NCI-H1694 treated with DMSO at 0.1 percent for 48 hours (cell line): ENCODE measurements at places on chromosomes 16 and 17.

DNA sequence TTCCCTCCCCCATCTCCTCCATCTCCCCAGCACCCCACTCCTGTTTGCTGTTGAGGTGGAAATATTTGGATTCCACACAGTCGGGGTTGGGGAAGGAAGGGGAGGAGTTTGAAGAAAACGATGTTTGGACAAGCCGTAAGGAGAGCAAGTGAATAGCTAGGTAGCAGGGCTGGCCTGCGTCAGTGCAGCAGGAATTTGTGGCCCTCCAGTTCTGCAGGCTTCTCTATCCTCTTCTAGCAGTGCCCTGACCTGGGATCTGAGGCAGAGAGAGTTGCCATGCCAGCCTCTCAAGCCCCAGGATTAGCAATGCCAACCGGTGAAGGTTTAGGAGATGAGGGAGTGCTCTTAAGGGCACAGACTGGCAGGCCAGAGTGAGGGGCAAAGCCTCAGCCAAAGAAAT is 12.5 kb downstream of the TLCD2 start:
- DNase-seq = no peak

DNA sequence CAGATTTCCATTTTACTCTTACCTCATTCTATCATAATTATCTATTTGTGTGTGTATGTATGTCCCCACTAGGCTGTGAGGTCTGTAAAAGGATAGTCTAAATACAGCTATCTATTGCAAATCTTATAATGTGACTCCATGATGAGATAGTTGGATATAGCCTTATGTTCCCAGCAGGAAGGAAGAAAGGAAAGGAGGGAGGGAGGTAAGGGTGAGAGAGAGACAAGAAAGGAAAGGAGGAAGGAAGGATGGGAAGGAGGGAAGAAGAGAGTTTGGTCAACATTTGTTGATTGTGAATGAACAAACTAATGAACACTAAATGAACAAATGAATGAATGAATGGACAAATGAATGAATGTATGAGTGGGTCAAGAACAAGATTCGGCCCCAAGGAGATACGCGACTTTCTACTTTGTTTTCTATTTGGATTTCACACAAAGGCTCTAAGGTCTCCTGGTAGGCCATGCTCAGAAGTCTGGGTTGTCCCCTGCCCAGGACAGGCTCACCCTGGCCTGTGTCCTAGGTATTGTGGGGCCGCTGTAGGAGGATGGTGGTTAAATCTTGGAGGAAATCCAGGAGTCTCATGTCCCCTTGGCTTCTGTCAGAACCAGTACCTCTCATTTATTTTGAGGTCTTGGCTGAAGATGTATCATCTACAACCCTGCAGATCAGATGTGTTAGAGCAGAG is 195.2 kb downstream of the WWOX start:
- DNase-seq = no peak

- peak; percentile 42 for DNase-seq
Observed at GRCh38 chr16:67641779-67642708, 2.9 kb upstream of the CARMIL2 start.

GRCh38 chr16:324451-325334 is 27.8 kb downstream of the AXIN1 start:
- no peak for DNase-seq

DNA sequence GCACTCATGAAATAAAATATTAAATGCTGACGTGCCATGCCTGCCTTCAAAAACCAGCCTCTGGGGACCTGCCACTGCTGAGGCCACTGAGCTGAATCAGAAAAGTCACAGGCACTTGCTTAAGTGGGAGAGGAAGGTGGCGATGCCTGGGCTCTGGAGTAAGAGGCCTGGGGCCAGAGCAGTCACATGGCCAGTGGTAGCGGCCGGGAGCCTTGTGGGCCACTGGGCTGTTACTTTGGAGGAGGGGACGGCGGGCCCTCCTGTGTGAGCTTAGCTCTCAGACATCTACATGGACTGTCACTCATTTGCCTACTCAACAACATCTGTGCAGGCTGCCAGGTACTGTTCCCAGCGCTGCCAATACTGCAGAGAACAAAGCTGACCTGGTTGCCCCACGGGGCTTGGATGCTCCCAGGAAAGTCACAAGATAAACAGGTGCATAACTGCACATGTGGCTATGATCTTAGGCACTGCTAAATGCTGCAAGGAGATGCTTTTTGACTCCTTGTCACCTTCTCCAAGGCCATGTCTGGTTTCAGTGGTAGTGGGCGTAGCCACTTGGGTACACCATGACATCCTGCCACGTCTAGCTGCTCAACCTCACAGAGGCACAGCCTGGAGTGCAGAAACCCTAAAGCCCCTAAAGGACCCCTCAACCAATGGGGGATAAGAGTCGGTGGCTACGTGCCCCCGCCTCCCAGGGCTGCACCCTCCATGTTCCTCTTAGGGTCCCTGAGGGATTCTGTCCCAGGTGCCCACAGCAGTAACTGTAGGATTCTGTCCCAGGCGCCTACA is 11.6 kb downstream of the COTL1 start:
- DNase-seq = no peak

DNA sequence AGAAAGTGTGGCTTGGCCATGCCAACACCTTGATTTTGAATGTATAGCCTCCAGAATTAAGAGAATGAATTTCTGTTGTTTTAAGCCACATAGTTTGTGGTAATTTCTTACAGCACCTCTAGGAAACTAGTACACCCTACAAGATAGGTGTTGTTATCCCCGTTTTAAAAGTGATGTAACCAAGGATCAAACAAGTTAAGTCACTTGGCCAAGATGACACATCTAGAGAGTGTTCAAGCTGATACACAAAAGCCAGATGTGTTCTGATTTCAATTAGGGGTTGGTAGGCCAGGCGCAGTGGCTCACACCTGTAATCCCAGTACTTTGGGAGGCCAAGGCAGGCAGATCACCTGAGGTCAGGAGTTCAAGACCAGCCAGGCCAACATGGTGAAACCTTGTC is 396.5 kb upstream of the SOX9 start:
- DNase-seq = no peak

GRCh38 chr17:15157051-15157450 is 108.1 kb downstream of the PMP22 start:
- no peak for DNase-seq

- no peak for DNase-seq
Observed at GRCh38 chr16:89712274-89712781, 8.4 kb downstream of the VPS9D1 start.

DNA sequence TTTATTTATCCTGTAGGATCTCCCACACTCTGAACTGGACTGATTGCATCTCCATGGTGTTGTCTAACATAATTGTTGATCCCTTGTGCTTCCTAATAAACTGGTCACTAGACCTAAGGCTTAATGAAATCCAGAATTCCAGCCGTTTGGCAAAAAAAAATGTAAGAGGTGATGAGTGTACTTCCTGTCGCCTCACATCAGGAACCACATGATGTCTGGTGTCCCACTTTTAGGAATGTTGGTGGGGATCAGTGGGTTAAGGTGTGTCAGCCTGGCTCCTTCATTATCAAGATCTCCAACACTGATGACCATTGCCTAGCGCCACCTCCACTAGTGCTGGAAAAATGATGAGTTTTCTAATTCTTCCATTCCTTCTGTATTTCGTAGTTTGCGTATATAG is 18.6 kb upstream of the LONP2 start:
- no peak for DNase-seq

DNA sequence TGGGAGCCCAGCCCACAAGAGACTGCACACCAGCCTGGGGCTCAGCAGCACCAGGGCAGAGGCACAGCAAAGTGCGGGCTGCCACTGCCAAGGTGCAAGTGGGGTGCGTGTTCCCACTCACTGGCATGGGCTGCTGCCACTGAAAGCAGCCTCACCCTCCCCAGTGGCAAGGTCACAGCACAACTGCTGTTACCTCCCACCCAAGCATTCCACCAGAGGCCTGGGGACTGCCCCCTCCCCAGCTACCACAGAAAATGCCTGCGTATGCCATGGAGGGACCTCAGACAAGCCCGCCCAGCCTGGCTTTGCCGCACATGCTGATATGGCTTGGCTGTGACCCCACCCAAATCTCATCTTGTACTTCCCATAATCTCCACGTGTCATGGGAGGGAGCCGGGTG is 33.1 kb downstream of the MEAK7 start:
- DNase-seq = no peak

GRCh38 chr17:49779739-49780231 is 8.7 kb upstream of the KAT7 start:
- peak; percentile 60 for DNase-seq

GRCh38 chr16:86681031-86681756 is 102.8 kb downstream of the FOXL1 start:
- no peak for DNase-seq

DNA sequence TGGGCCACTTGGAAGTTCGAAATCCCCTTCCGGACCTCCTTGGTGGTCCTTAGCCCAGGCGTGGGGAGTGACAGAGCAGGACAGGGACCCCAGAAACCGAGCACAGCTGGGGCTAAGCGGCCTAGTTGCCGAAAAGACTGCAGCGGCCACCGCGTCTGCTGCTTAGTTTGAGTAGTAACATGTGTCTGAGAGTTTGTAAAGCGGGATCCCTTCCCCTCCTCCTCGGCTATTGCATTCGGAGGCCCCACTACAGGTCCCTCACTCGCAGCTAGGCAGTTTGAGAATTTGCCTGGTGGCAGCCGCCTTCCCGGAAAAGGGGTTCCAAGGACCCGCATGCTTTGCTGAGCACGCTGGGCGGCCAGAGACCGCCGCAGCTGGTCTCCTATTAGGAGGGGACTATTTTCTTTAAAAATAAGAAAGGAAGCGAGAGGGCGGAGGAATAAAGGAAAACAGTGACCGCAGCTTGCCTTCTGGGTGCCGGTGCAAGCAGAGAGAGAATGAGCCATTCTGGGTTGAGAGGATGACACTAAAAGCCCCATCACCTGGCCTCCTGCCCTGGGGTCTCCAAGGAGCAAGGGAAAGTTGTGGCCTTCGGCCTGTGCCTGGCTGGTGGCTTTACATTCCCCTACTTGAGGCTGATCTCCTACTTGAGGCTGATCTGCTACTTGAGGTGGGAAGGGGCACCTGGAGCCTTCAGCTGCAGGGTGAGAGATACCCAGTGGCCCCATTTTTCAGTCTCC is 1.1 kb upstream of the HOXB5 start:
- no peak for DNase-seq

DNA sequence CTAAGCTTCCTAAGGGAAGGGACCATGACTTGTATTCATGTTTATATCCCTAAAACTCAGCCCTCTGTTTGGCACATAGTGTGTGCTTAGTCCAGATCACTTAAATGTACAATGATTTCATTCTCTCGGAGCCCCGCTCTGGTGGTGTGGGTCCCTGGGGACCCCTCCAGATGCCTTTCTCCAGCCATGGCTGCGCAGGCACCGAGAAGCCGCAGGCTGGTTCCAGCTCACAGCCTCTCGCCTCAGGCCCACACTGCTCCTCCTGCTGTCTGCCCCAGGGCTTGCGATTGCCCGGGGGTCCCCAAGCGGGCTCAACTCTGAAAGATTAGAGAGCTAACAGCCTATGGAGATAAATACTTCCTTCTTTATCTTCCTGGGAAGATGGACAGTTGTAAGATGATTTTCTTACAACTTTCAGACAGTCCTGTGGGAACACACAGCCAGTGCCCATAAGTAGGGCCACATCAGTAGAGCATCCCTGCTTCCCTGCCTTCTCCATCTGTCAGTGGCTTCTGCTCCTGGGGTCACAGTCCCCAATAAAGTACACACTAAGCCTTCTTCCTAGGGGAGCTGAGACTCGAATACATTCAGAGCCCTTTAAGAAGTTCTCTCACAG is 66.2 kb downstream of the CENPV start:
- no peak for DNase-seq

GRCh38 chr17:41869426-41869825 is 4.2 kb upstream of the KLHL11 start:
- no peak for DNase-seq

DNA sequence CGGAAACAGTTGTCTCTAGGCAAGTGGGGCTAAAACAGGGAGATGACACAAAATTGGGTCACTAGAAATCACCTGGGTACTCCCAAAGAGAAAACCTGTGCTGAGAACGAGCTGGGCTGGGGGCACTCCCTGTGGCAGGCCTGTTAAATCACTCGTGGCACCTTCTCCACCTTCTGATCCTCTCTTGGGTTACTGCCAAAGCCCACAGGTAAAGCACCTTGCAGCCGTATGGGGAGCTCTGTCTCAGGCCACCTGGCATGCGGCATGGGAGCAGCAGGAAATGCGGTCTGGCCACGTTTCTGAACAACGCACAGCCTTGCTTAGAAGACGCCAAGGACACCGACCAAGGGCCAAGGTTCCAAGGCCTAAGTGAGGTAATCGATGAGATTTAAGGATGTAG is 21.5 kb upstream of the ICAM2 start:
- DNase-seq = no peak

GRCh38 chr16:84209989-84210388 is 19.0 kb downstream of the ADAD2 start:
- DNase-seq = no peak

DNA sequence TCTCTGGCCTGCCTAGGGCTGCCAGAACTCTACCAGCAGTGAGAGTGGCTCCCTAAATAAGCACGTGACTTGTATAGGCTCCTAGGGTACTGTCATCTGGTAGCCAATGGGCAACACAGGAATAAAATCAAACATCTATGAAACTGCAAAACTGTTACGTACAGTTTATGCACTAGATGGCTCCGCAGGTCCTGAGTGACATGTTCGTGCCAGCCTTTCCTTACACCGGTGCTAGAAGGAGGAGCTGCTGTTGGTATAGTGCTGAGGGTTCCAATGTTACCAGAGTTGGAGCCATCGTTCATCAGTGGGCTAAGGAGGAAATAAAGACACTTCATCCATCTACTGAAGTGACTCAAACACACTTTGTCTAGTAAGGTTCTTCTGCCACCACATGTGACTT is 63.2 kb upstream of the TRAP1 start:
- DNase-seq = peak; percentile 13

DNA sequence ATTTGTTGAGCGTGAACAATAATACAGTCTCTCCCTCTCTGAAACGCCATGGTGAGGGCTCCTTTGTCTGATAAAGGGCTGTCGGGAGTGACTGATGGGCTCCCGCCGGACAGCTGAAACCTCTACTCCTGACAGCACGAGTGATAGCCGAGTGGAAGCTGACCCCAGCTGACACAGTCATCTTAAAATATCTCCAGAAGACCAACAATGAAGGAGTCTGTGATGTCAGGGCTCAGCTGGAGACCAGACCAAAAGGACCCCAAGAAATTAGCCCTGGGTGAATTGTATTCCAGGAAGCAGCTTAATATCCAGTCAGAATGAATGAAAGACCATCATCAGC is 22.4 kb downstream of the CCDC182 start:
- DNase-seq = no peak

DNA sequence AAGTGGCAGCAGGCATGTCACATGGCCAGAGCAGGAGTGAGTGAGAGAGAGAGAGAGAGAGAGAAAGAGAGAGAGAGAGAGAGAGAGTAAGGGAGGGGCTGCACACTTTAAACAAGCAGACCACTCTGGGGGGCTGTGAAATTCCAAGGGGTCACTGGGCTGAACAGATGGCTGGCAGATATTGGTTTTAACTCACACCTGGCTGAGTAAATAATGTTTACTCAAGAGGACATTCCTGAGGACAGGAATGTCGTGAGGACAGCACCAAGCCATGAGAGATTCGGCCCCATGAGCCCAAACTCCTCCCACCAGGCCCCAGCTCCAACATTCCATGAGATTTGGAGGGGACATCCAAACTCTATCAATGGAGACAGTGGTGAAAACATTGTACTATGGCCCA is 269.7 kb downstream of the CBLN1 start:
- no peak for DNase-seq
